ENCODE measurements at places on chromosomes 2 and 18.

DNA sequence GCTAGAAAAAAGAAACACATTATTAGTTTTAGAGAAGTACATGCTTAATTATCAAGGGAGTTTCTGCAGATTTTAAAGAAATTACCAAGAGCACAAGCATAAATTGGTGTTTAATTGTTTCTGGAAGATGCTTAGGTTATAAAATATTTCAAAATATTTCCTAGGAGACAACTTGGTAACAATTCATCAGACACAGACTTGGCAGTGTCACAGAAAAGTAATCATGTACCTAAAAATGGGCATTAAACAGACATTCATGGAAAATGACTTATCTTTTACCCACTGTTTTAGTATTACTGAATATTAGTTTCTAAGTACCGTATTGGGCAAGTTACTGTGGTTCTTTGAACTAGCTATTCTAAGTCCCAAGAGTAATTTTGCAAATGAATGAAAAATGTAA is 428.8 kb upstream of the LYPD1 start:
- no peak for DNase-seq

GRCh38 chr2:15158532-15158931 is 402.6 kb downstream of the NBAS start:
- DNase-seq, result no peak

GRCh38 chr2:201965550-201965949 is 68.1 kb upstream of the FZD7 start:
- no peak for DNase-seq

DNA sequence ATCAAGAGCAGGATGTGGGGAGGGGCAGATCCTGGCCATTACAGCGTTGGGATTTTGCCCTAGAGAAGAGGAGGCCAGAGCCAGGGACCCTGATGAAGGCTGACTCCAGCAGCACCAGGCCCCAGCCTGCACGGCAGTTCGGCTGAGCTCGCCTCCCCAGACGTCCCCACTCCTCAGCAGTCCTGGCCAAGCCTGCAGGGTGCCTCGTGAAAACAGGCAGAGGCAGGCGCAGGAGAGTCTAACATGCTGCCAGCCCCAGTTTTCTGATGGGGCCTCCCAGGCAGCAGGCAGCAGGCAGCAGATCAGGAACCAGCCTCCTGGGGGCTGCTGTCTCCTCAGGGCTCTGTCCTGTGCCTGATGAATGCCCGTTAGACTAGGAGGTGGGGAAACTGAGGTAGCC is 19.7 kb upstream of the GLI2 start:
- no peak for DNase-seq

- DNase-seq, result no peak
Observed at GRCh38 chr2:134334542-134335353, 80.9 kb downstream of the MGAT5 start.

DNA sequence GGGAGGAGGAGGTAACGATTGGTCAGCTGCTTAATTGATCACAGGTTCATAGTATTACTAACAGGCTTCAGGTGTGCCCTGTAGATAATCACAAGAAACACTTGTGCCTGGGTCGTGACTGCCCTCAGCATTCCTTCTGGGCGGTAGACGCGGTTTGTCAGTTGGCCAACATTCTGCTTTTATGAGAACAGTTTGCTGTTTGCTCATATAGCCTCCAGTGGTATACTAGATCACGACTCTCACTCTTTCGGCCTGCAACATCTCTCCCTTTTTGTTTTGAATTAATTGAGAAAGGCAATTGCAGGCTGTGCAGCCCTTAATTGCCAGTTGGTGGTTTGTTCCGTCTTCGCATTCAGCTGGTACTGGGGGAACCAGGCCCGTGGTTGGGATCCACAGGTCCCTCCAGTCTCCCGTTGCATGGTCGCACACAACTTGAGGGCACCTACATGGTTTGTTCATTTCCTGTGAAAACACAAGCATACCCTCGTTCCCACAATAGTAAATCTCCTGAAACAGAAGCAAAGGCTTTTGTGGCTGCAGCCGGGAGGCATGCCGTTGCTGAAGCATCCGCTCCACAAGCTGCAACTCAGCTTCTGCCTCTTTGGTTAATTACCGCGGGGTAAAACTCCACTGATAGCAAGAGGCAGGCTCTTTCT is 30.3 kb upstream of the GPR17 start:
- DNase-seq, result no peak

GRCh38 chr2:150060341-150060740 is 427.1 kb downstream of the RND3 start:
- no peak for DNase-seq

GRCh38 chr2:136112317-136113208 is 5.4 kb downstream of the CXCR4 start:
- DNase-seq, result no peak

- DNase-seq, result no peak
Observed at GRCh38 chr2:240183875-240184590, 43.6 kb upstream of the OTOS start.

DNA sequence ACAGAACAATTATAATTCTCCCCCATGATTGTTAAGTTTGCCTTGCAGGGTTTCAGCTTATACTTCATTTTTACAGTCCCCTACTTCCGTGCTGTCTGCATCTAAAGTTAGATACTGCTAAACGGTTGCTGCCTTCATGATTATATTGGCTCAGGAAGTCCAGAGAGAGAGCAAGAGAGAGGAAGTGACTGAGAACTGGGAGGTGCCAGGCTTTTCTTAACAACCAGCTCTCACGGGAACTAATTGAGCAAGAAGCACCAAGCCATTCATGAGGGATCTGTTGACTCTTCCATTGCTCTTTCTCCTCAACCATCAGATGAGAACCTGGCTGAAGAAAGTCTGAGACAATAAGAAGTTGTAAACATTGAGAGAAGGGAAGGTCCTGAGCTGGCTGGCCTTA is 125.5 kb upstream of the SIX2 start:
- peak; percentile 65 for DNase-seq

- no peak for DNase-seq
Observed at GRCh38 chr2:104254017-104254416, 599.9 kb upstream of the POU3F3 start.

- no peak for DNase-seq
Observed at GRCh38 chr18:54052732-54053429, 171.6 kb downstream of the MBD2 start.

DNA sequence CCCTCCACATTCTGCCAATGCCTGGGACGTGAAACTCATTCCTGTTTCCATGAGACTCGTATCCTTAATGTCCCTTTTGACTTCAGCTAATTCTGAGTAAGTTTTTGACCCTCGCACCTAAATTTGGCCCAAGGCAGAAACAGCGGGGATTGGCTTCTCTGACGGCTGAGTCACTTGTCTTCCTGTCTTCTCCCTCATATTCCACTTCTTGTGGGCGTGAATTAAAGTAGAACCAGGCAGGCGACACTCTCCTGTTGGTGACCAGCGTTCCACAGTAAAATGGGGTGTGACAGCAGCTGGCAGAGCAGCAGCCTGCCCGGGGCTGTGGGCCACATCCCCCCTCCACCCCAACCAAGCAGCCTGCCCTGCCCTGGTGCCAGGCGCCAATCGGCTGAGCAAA is 15.5 kb downstream of the TTC32 start:
- no peak for DNase-seq

DNA sequence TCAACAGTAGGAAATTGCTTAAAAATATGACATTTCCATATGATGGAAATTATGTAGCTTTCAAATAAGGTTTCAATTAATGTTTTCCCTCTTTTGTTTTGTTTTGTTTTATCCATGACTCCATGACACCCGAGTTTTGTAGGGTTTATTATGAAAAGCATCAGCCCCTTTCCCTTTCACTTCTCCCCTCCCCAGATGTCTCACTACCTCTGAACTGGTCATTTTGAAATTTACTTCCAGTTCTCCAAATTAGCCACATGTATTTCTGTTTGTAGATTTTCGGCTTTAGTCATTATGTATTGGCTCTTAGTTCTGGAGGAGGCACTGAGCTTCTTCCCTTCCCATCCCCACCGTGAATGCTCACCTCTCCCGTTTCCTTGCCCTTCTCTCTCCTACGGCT is 18.6 kb upstream of the VPS4B start:
- DNase-seq, result no peak

DNA sequence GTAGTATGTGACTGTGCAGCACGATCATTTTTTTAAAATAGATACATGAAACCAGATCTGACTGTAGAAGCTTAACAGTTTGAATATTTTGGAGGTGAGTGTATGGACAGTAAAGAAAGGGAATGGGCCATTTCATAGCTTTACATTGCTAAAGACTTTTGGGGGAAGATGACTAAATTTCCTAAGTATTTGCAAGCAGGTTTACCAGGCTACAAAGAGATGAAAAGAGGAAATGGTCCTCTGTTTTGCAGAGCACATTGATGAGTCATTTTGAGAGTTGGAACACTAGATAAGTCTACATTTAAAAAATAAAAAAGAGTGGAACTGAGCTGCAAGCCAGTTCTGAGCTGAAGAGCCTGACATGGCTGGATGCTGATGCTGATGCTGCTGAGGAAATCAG is 115.7 kb upstream of the LRATD1 start:
- no peak for DNase-seq

DNA sequence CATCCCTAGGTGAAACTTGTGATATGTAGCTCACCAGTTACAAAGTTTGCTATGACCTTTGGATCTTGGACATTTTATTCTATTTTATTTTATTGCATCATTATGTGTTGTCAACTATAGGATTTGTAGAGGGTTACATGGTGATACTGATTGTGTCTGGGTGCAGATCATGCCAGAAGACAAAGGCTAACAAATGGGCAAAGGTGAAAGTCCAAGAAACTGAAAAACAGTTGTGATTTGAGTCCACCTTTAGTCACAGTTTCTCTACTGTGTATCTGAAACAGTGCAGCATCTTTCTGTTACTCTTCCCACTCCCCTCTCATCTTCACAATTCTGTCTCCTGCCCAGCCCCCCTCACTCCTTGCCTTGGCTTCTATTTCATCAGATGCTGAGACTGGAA is 111.9 kb upstream of the LYPD6 start:
- no peak for DNase-seq

- no peak for DNase-seq
Observed at GRCh38 chr2:56834686-56835085, 650.9 kb downstream of the CCDC85A start.

- no peak for DNase-seq
Observed at GRCh38 chr2:157376041-157376440, 50.4 kb upstream of the ERMN start.

DNA sequence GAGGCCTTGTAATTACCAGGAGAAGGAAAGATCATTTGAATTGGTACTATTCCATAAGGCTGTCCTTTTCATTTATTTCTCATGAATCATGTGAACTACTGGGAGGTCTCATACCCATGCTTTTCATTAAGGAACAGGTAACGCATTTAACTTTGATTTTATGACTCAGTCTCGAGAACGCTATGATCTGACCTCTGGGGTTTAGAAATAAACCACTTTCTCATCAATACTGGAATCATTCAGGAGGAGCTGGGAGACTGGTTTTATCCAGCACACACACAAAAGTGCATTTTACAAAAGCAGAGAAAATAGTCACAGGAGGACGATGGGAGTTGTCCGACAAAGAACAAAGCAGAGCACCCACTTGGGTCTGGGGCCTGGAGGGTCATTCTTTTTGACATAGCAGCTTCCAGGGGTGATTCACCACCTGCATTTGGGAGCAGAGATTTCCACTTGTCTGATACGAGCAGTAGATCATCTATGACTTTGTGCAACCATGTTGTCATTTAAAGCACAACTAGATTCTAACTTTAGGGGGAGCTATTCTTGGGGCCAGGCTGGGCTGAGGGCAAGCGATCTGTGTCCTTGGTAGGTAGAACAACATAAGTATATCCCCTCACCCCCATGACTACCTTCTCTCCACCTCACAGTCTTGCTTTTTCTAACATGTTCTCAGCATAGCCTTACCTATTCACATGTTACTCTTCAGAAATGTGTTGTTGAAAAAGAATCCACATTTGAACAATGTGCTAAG is 95.9 kb upstream of the SCG2 start:
- no peak for DNase-seq

- no peak for DNase-seq
Observed at GRCh38 chr18:54116541-54117257, 107.8 kb downstream of the MBD2 start.

- no peak for DNase-seq
Observed at GRCh38 chr2:44010266-44010665, 14.5 kb upstream of the LRPPRC start.

DNA sequence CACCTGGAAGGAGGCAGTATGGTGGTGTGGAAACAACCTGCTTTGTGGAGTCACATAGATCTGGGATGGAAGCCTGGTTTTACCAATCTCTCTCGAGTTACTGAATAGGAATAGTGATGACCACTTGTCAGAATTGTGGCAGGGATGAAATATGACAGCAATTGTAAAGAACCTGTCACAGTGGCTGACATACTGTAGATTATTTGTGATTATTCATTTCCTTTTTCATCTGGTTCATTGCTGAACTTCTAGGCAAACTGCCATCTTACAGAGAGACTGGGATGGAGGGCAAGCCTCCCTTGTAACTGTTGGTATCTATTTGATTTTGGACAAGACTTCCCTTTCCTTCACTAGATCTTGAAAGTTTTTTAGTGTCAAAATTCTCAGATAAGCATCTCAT is 42.0 kb downstream of the FMNL2 start:
- no peak for DNase-seq

DNA sequence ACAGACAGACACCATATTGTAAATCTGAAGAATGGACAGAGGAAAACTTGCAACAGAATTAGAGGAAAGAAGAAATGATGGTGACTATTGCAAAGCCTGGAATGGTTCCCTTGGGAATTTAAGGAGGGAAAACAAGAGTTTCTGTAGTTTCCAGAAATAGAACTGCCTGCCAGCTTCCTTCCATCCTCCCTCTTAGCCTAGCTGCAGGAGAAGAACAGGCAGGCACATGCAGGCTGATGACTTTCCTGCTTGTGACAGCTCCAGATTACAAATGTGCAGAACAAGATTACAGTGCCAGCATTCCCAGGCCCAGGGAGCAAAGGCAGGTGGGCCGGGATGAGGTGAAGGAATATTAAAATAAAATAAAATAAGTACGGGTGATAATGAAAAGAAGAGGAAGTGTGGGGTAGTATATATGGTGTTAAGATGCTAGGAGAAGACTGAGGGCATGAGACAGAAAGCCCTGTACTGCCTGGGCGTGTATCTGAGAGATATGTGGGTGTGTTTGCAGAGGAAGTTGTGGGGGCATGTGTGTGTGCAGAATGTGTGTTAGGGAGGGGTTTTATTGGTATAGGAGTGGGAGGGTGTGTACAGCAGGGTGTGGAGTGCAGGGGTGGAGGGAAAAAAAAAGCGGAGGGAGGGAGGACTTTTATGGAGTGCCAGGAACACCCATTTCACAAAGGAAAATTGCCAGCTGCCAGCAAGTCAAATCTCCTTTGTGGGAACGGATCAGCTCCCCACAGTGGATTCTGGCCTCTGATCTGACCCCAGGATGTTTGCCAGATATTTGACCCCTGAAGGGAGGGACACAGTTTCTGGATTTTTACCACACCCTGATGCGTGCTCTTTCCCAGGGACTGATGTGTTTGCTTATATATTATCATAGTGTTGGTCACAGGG is 43.9 kb upstream of the NEMP2 start:
- DNase-seq, result no peak

- DNase-seq, result no peak
Observed at GRCh38 chr2:86476092-86476491, 34.9 kb downstream of the KDM3A start.
